ENCODE measurements at places on chromosomes 6 and 20.

- DNase-seq = no peak
These were observed 77.7 kb downstream of the CHD6 start for GRCh38 chr20:41540459-41540858.

- DNase-seq = no peak
These were observed 925 bp downstream of the FHL5 start for GRCh38 chr6:96563853-96564252.

GRCh38 chr6:15739867-15740266 is 77.0 kb upstream of the DTNBP1 start:
- DNase-seq = no peak

- no peak for DNase-seq
These were observed 4.3 kb downstream of the TGM6 start for GRCh38 chr20:2385026-2385425.

GRCh38 chr20:2295886-2296515 is at the start of gene TGM3:
TSS of gene TGM3 (plus strand) at chr20:2296001. CDS start at chr20:2296064, 63 bp downstream.
- DNase-seq = no peak

DNA sequence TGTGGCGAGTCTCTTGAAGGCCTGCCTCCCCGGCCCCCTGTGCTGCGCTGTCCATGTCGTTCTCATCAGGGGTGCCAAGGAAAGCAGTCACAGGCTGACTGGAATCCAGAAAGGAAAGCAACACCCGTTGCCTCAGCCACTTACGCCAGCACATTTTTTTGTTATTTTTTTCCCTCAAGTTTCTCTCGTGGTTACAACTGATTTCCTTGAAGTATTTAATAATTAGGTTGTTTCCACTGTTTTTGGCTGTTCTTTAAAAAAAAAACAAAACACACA is 17.9 kb upstream of the SLC22A1 start:
- no peak for DNase-seq

DNA sequence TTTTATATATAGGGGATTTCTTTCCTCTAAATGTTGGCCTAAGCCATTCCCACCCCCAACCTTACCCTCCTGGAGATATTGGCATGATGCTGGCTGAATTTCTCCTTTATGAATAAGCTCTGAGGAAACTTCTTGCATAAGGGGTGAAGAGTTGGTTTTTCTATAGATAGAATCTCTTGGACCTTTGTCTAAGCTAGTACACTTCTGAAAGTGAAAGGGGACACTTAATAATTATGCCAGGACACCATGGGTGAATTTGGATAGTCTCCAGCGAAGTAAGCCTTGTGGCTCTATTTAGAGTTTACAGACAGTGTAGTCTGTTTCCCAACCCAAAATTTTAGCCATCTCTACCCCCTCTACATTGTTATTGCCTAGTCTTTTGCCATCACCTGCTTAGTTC is 27.1 kb upstream of the FABP7 start:
- DNase-seq = no peak

Data from SK-N-MC (cell line).